ENCODE measurements at places on chromosomes 4 and X.

DNA sequence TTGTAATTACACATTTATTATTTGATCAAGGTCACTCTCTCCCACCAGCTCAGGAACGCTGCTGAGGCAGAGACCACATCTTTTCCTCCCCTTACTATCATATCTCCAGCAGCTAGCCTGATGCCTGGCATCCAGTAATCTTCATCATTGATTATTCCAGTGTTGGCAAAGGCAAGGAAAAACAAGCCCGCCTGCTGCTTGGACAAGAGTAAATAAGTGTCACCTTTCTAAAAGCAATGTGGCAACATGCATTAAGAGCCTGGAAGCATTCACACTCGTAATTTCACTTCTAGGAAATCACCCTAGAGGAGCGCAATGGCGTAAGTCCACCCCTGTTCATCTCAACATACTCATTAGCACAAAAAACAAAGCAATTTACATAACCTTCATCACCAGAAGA, 54.8 kb downstream of the APLN start:
- DNase-seq, result no peak

- peak; percentile 60 for DNase-seq
These were observed 14.5 kb downstream of the SPACA5 start for GRCh38 chrX:48021026-48021900.

DNA sequence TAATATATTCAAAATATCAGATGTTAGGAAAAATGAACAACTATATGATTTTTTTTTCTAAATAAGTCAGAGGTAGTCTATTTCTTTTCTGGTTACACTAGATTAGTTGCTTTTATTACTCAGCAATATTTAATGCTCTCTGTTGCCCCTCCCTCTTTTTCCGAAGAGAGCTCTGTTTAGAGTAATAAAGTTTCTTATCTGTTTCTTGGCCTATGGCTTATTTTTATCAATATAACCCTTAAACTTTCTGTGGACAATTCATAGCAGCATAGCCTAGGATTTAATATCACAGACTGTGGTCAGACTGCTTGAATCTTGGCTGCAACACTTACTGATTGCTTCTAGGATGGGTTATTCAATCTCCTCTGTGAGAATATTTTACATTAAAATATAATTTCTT, 2315.4 kb upstream of the AGA start:
- no peak for DNase-seq

DNA sequence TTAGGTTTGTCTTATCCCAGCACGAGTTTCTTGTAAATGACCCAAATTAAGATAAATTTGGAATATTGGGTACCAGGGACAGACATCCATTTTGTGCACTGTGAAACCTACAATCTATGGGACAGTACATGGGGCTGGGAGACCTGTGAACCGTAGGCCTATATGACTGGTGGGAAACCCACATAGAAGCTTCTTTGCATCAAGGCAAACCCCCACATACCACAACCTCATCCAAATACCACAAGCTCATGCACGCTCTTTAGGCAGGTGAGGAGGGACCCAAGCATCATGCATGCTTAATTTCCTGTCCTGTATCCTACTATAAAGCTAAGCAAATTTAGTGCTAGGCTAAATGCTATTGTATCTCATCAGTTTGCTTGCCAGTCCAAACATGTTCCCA, 47.8 kb downstream of the NIPAL1 start:
- DNase-seq, result no peak

Measured in stimulated activated CD8-positive, alpha-beta memory T cell treated with anti-CD3 and anti-CD28 coated beads, Interleukin-4, amount 100 ng/mL, for 24 hours (primary cell).